SW480 (cell line): ENCODE measurements at places on chromosomes 12 and 14.

GRCh38 chr12:54060975-54061778 lies 7.5 kb downstream of the HOXC4 start:
- no peak for DNase-seq

- DNase-seq: no peak
Observed at GRCh38 chr12:47557386-47557785, 148.4 kb downstream of the RPAP3 start.

DNA sequence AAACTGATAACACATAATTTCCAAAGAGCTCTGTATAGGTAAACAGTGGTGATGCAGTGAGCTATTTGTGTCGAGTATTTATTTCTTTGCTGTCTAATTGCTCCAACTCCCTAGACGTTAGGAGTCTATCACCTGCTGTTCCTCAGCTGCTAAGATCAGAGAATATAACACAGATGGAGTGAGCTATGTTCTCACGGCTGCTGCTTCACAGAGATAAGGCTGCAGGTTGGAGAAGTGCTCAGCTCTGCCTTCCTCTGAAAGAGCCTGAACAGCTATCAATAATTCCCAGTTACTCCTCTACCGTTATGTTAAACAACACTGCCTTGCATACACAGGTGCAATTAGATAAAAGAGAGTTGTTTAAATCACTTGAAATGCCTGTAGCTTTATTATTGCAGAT lies 103.2 kb upstream of the MDGA2 start:
- DNase-seq: no peak

DNA sequence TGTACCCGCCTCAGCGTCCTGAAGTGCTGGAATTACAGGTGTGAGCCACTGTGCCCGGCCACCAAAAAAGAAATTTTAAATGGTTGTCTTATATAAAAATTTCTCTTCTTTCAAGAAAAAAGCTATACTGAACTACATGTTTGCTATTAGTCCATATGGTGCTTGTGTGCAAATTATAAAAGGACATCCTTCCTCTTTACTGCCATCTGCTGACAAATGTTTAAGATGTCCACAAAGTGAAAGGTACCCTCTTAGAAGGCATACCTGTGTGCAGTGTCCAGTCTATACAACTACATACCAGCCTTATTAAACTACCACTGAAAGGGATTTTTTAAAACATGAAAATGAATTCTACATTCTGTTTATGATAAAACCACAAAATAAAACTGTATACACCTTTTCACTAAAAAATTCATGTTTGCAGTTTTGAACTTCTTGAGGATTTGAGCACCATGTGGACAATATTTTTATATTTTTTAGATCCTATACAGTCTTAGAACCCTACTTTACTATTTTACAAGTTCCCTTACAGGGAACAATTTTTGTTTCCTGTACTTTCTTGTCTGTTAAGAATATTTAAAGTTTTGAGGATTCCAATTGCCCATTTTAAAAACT lies 32.8 kb upstream of the TOMM20L start:
- DNase-seq: peak; percentile 25

DNA sequence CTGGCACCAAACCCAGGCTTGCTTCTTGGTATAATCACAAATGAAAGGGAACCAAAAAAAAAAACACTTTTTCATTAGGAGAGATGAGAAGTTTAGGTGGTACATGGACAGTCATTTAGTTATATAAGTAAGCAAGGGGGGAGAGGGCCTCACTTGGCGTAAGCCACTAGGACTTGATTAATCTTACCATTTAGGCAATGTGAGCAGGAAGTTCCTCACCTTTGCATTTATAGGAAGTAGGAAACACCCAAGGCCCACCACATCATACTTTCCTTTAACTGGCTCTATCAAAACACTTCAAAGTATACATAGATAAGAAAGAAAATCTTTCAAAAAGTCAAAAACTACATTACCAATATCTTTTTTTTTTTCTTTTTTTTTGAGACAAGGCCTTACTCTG lies 6.7 kb upstream of the RPS6KA5 start:
- DNase-seq: no peak

DNA sequence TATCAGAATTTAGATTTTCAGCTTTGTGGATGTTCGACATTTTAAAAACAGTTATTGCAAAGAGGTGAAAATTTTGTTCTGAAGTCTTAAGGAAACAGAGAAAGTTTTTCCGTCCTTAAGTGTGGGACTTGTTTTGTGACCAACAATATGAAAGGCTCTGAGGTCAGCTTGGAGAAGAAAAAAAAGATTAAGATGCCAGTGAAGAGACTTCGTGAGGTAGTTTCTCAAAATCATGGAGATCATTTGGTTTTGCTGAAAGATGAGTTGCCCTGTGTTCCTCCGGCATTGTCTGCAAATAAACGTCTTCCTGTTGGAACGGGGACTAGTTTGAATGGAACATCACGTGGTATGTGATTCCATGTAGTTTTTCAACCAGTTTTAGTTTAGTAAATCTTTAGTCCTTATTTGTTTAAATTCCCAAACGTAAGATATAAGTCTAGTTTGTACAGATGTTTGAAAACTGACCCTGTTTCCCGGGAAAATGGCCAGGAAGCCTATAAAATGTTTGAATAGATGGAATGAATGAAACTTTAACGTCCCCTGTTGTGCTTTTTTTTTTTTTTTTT lies 682 bp downstream of the KIAA0586 start:
- peak; percentile 59 for DNase-seq

- no peak for DNase-seq
Observed at GRCh38 chr12:71477609-71478008, 38.0 kb downstream of the LGR5 start.

- DNase-seq: no peak
Observed at GRCh38 chr12:78403681-78404080, 460.9 kb upstream of the SYT1 start.

DNA sequence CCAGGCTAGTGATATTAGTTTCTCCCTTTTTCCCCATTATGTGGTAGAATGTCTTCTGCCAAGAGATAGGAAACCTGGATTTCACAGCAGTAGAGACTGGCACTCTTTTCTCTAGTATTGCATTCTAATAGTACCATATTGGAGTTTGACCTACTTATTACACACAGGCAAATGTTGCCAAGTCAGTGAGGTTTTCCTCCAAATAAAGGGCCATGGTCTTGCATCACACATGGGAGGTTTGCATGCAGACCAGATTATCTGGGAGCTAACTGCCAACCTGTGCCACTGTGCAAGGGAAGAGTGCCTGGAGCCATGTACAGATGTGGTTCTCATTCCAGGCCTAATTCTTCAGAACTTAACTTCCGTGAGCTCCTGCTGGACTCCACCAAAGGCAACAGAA lies 113.3 kb downstream of the ANO6 start:
- no peak for DNase-seq

- DNase-seq: no peak
Observed at GRCh38 chr14:79986251-79986650, 225.1 kb downstream of the DIO2 start.

GRCh38 chr12:100234591-100235304 lies 32.1 kb downstream of the DEPDC4 start:
- DNase-seq: peak; percentile 41

- DNase-seq: peak; percentile 51
Observed at GRCh38 chr14:49962621-49963020, 69.7 kb downstream of the ARF6 start.

DNA sequence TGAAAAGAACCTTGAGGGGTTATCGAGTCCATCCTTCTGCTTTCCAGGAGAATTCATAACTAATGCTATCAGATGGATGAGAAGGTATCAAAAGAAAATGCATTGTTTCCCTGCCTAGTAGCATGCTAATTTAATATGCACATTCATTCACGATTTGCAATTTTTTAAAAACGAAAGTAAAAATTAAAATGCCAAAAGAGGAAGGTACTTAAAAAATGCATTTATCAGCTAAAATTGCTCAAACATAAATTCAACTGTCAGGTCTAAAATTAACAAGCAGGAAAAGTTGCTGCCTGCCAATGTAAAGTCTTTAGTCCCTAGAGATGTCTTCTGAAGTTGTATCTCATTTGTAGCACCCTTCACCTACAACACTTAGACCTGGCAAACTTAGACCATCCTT lies 7.9 kb downstream of the ATF7 start:
- no peak for DNase-seq

DNA sequence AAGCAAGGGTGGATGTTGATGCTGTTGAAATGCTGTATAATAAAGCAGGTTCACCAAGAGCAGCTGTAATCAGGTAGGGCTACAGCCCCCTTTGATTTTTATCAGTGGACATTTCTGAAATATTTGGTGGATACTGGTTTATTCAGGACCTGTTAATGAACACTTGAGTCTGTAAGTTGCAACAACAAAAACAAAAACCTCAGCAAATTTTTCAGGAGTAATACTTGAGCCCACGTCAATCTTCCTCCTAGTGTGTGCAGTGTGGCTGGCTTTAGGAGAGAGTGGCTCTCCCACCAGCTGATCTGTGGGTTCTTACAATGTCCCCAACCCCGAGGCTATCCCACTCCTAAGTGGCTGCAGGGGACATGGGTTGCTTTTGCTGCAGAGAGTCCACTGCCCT lies 347.8 kb downstream of the GLT1D1 start:
- DNase-seq: no peak

DNA sequence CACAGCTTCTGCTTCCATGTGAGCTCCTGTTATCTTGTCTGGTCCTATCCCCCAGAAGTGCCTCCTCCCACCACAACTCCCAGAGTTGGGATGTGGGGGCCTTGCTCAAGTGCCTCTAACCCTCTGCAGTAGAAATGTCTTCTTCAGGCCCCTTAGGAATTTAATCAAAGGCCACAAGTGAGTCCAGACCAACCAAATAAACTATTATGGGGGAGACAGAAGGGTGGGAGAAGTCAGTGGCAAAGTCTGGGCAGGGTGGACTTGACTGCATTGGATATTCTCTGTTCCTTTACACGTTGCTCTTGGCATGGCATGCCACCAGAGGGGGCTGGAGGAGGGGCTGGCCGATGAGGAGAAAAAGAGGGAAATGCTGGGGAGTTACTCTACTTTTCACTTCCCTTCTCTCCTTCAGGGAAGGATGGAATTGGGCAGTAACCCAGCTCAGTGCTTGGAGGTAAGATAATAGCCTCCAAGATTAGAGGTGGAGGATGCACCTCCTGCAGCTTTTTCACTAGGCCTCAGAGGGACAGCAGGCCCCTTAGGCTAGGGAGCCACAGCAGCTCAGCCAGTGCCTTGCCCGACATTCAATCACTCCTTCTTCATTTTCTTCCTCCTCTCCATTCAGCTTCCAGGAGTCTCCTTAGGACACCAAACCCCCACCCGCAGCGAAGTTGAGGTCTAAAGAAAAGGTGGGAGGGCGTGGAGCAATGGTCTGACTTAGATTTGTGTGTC lies 1.2 kb upstream of the AP1G2 start:
- DNase-seq: no peak

- no peak for DNase-seq
Observed at GRCh38 chr14:57352396-57353170, 37.8 kb upstream of the NAA30 start.

DNA sequence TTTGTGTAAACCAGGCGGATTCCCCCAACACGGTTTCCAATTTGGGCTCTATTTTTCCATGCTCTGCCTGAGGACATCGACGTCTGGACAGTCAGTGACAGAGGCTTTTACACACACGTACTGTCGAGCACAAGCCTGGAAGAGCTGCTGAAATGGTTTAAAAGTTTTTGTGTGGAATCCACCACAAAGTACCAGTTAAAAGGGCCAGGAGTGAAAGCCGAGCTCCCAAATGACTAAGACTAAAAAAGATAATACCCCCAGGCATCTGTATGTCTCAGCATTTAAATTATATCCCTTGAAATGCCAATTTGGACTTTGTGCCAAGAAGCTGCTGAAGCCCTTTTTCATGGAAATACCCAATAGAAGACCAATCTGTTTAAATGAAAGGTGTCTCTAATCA lies 173.2 kb downstream of the EGLN3 start:
- DNase-seq: no peak

GRCh38 chr14:97838986-97839385 lies 1041.8 kb downstream of the VRK1 start:
- DNase-seq: no peak
